Stimulated activated CD8-positive, alpha-beta memory T cell treated with anti-CD3 and anti-CD28 coated beads, Interleukin-4, amount 100 ng/mL, for 4 hours (primary cell): ENCODE measurements at places on chromosomes 1 and 21.

DNA sequence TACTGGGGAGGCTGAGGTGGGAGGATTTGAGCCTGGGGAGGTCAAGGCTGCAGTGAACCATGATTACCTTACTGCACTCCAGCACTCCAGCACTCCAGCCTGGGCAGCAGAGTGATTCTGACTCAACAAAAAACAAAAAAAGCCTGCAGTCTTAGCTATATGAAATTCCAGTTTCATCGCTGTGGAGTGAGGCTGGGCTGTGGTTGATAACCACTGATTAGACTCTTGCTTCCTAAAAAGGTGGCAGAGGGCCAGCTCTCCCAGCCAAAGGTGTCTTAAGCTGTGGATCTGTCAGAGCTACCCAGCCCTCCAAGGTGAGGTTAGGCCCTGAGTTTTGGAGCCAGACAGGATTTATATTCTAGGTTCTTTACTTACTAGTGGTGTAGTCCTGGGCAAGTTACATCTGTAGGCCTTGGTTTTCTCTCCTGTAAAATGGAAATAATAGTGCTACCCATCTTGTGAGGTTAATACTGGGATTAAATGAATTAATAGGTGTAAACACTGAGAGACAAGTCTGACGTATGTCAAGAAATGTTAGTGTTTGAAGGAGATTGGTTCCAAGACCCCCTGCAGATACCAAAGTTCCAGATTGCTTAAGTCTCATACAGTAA, 35.9 kb downstream of the TMCC2 start:
- DNase-seq = no peak

DNA sequence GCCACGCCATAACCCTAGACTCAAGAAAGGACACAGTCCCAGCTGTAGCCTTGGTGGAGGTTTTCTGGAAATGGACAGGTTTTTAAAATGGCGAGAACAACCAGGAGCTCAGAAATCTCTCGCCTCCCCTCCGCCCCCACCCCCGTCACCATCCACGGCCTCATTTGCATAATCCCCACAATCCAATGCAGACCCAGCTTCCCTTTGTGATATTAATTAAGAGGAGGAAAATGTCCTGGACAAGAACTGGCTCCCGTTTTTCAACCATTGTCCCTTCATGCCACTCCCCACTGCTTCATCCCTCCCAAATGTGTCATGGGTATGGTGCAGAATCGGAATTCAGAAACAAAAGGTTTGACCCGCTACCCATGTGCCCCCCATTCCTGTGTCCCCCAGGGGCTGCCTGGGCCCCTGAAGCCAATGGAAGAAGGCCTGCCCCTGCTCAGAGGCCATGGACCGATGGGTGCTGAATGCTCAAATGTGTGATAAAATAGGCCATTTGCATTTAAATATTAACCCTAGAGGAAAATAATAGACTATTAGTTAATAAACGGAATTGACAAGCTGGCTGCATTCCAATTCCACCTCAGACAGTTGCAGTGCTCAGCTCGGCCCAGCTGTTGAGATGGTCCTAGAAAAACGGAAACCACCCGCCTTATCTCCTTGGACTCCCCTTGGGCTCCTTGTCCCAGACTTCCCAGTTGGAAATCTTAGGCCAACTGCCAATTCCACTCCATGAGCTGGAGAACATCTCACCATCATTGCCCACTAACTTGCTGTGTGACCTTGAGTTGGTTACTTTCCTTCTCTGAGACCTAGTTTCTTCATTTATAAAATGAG, 10.7 kb upstream of the EPHB2 start:
- DNase-seq = no peak

- DNase-seq = no peak
Measured at GRCh38 chr1:193456811-193457280, 270.4 kb upstream of the B3GALT2 start.

GRCh38 chr1:169707912-169708604, 3.4 kb downstream of the SELL start:
- DNase-seq = no peak

DNA sequence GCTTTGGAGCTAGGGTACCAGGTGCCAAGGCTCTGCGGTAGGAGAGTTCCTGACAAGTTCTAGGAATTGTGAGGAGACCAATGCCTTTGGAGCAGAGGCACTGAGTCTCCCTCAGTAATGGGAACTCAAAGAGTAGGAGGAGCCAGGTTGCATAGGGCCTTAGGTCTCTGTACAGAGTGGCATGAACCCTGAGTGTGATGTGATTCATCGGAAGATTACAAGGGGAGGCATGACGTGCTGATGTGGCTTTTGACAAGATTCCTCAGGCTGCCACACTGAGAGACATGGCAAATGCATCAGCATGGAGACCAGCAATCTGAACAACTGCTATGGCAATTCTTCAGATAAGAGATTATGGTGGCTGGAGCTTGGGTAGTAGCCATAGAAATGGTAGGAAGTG, 94.6 kb upstream of the SLC44A3 start:
- no peak for DNase-seq

- no peak for DNase-seq
Measured at GRCh38 chr1:168709405-168710363, 19.3 kb downstream of the DPT start.

- DNase-seq = no peak
Measured at GRCh38 chr1:231411036-231411531, 11.0 kb downstream of the EGLN1 start.

- DNase-seq = no peak
Measured at GRCh38 chr1:41700581-41700980, 216.1 kb upstream of the EDN2 start.

DNA sequence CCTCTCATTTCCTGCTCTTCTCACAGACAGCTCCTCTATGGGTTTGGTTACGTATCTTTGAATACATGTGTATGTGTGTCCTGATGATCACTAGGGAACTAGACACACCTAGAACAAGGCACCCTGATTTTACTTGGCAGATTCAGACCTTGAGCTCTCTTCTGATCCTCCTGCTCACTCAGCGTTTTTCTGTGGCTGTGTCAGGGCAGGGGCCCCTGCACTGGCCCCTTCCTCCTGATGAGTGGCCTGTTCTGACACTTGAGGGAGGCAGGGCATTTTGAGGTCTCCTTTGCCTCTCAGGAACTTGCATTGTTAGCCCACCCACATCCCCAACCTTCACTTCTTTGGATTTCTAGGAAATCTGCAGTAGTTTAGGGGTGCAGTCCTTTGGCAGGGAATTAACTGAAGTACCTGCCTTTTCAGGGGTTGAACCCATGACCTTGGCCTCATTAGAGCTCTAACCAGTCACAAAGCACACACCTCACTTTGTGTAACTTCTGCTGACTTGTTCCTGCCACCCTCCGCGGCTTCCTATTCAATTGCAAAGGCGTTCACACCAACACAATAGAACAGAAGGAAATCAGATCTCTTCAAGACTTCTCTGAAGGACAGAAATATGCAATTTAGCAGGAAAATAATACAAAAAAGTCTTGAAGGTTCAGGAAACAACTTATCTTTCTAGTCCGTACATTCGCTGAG, 8.8 kb downstream of the SMYD2 start:
- no peak for DNase-seq
